ENCODE measurements at places on chromosomes 1 and 21.

GRCh38 chr1:1153874-1154273, 19.8 kb upstream of the TTLL10 start:
- DNase-seq: no peak

DNA sequence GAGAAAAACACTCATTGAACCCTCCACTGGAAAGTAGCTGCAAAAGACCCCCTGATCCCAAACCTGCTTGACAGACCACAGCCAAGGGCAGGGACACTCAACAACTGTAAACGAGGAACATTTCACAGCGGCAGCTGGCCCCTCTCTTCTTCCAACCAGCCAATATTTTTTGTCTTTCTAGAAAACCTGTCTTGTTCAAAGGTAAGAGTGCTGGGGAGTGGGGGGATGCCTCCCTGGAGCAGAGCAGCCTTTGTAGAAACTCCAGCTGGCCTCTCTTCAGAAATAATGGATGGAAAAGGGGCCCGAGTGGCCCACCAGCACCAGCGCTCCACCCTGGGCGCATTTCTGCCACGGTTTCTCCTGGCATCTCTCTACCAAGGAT, 384.0 kb downstream of the RRAGC start:
- no peak for DNase-seq

DNA sequence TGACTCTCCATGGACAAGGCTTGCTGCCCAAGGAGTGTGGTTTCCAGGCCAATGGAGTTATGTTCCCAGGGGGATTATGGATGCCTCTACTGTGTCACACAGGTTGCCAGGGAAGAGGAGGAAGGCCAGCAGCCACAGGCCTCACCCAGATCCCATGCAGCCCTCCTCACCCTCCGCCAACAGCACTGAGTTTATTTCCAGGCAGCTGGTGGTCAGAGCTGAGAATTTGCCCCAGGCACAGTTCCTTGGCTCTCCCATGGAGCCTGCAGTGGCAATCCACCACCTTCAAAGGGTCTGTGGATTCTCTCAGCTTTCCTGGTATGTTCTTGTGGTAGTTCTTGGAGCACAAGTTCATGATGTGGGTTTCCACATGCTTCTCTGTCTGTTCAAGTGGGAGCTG, 79.2 kb downstream of the NTNG1 start:
- DNase-seq: no peak

DNA sequence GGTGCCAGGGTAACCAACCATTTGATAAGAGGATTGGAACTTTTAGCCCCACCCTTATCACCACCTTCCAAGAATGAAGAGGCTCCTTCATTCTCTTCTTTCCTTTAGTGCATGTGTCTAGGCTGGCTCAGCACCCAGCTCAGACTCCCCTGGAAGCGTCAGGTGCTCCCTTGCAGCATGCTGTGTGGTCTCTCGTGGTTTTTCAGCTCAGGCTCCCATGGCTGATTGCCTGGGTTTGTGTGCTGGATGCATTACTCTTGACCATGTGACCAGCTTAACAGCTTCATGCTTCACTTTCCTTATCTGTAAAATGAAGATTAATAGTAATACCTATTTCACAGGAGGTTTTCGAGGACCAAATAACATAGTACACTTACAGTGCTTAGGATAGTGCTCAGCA, 198.4 kb downstream of the HHAT start:
- DNase-seq: no peak

- no peak for DNase-seq
Measured at GRCh38 chr21:38937844-38938243, 132.1 kb downstream of the ETS2 start.

DNA sequence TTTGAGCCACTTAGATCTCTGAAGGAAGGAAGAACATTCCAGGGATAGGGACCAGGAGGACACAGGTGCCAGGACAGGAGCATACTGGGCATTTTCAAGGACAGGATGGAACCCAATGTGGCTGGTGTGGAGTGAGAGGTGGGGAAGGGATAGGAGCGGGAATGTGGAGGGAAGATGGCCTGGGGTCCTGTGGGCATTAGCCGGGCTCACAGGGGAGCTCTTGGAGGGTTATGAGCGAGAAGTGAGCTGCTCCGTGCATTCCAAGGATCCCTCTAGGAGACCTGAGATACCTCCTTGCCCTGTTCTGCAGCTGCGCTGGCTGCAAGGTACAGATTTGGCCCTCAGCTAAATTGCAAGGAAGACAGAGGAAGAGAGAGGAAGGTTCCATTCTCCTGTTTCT, 87.5 kb downstream of the IER5 start:
- DNase-seq: no peak

DNA sequence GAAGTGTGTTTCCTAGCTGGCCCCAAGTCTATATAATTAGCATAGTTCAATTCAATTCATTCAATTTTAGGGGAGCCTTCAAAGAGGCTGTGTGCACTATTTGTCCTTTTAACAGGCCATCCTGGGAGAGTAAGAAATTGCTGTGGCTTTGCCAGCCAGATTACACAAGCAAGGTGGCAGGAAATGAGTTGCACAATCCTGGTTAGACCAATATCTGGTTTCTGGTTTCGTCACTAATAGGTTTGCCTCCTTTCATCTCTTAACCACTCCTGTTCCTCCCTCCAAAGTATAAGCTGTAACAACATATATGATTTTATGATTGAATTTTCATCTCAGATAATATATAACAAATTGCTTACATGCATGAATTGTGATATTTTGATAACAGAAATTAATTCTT, 84.1 kb upstream of the NEGR1 start:
- no peak for DNase-seq

DNA sequence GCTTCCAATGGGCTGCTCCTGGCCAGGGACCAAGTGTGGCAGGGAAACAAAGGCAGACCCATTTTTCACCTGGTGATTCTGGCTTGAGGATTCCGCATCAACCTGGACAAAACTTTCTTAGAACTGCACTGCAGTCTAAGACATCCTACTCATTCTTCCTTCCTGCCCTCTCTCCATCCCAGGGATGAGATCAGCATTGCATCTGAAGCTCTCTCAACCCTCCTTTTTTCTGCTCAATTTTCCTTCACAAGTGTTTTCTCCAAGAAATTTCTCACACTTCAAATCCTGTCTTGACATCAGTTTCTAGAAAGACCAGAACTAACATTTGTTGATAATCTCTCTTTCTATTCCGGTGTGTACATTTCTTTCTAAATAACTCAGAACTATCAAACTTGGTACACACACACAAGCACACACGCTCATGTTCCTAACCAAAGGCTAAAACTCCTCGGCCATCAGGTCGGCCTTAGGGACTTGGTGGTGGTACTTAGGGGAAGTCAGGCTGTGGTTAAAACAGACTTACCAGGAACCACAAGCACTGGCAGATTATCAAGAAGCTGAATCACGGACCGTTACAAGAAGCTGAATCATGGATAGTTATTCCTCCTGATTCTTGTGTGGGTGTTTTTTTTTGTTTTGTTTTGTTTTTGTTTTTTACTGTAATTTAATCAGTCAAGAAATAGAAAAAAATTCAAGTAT, 21.0 kb upstream of the CXADR start:
- no peak for DNase-seq

DNA sequence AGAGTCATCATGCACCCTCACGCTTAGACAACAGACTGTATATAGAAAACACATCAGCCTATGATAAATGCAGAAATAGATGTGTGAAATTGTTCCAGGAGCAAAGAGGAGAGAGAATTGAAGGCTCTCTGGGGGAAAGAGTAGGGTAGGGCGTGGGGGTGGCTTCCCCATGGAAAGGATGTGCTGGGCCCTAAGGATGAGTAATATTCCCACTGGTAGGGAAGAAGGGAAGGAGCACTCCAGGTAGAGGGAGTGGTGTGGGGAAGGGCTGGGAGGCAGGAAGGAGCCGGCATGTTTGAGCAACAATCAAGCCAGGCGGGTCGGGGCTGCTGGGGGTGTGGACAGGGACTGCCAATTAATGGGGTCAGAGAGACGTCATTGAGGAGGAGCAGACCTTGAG, 10.1 kb upstream of the DISP3 start:
- no peak for DNase-seq

- no peak for DNase-seq
Measured at GRCh38 chr1:116411784-116412479, 38.9 kb downstream of the ATP1A1 start.

GRCh38 chr1:116880917-116881316, 28.8 kb upstream of the PTGFRN start:
- DNase-seq: no peak

DNA sequence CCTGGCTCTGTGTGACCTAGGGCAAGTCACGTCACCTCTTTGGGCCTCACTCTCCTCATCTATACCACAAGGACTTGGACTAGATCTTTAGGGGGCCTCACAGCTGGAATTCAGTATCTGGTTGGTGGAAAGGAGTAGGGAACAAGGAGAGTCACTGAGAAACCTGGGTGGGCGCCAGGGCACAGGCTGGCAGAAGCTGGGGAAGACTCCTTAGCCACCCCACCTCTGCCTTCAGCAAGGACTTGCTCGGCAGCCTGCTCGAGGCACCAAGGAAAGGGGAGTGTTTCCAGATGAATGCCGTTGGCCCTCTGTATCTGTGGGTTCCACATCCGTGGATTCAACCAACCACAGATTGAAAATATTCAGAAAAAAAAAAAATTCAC, 1.2 kb upstream of the OPTC start:
- no peak for DNase-seq

DNA sequence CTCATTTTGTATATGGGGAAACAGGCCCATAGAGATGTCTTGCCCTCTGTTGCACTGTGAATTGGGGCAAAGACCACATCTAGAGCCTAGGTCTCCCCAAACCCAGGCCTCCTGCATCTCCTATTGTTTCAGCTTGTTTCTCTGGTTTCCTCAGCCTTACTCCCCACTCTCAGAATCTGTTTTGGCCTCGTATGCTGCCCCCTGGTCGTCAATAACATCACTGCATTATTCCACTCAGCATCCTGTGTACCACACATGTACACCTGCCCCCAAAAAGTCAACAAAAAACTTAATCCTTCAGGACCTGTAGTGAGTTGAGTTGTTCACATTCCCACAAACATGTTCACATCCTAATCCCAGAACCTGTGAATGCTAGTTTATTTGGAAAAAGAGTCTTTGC, 184.8 kb downstream of the BRINP2 start:
- DNase-seq: no peak
